Heart right ventricle (tissue), 16 donors: ENCODE measurements at places on chromosomes 2 and 18. TPM values are rescaled to one million over a fixed set of nuclear protein-coding genes. Genes with fewer than 3 reads are reported as not detected.

C18orf54 gene
- 1.1 TPM for total RNA-seq

STEAP3 gene
- 7.6 TPM for total RNA-seq

DNA sequence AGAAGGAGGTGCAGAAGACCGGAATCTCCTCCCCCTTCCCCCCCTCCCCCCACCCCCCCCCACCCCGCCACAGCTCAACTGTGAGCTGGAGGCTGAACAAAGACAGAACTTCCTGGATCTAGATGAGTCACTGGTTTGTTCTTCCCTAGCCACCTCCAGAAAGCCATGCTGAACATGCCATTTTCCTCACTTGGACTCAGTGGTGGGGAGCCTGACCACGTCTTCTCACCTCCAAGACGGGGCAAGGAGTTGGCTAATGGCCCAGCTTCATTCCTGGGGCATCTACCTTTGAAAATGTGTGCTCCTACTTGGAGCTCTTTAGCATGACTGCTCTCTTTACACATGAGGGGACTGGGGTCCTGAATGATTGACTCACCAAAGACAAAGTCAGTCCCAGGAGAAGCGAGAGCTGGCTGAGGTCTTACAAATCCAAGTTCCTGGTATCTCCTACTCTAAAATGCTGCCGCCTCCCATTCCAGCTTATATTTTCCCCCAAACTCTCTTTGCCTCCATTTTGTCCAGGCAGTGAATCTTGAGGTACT is 22.6 kb upstream of the FZD5 start:
- H3K27ac ChIP-seq, result no peak overlapping the region
- peaks cover 25% of the 10 kb centered on the region for H3K4me1 ChIP-seq
- DNase-seq, result no peak
- H3K27me3 ChIP-seq, result no peaks in the 10 kb centered on the region
- H3K4me3 ChIP-seq, result no peak overlapping the region
- H3K36me3 ChIP-seq, result no peaks in the 10 kb centered on the region

ANKRD29 gene
- total RNA-seq, result 4.3 TPM

SNTG2 gene
- total RNA-seq, result 1.2 TPM

GRCh38 chr18:74282755-74283554 is 8.8 kb downstream of the CYB5A start:
- H3K27ac ChIP-seq, result peak overlapping the region; percentile 0
- H3K27me3 ChIP-seq, result no peaks in the 10 kb centered on the region
- DNase-seq, result no peak
- no peaks in the 10 kb centered on the region for H3K36me3 ChIP-seq
- H3K4me3 ChIP-seq, result no peak overlapping the region

- H3K36me3 ChIP-seq, result peaks cover 72% of the 10 kb centered on the region
- H3K27ac ChIP-seq, result no peak overlapping the region
- no peak for DNase-seq
- H3K27me3 ChIP-seq, result no peaks in the 10 kb centered on the region
Measured at GRCh38 chr2:134341476-134341875, 87.6 kb downstream of the MGAT5 start.

KLHL14 gene
- not detected for total RNA-seq

GRCh38 chr2:42769583-42770287 is 5.8 kb upstream of the OXER1 start:
- H3K36me3 ChIP-seq, result no peaks in the 10 kb centered on the region
- no peak overlapping the region for H3K4me3 ChIP-seq
- no peaks in the 10 kb centered on the region for H3K27me3 ChIP-seq
- DNase-seq, result no peak
- no peak overlapping the region for H3K27ac ChIP-seq
- H3K4me1 ChIP-seq, result no peaks in the 10 kb centered on the region

DNA sequence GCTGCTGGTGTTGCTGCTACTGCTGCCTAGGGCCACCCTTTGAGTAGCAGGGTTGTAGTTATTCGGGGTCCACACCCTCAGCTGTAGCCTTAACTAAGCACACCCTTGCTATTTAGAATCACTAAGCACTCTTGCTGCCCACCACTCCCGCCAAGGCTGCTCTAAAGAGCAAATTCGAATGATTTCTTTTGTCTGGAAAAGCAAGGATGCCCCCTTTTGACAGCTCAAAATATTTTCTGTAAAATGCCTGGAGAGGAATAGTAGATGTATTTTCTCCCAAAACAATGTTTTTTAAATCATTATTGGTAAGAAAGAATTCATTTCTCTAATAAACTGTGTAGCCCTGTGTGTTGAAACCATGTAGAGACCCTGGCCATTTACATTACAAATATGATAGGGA is 80.8 kb upstream of the PAPOLG start:
- no peaks in the 10 kb centered on the region for H3K36me3 ChIP-seq
- no peak for DNase-seq
- H3K4me3 ChIP-seq, result no peak overlapping the region
- H3K4me1 ChIP-seq, result no peaks in the 10 kb centered on the region
- no peak overlapping the region for H3K27ac ChIP-seq

GCKR gene
- not detected for total RNA-seq

CENPA gene
- total RNA-seq, result 11.7 TPM

GRCh38 chr18:32271672-32272208 is 81.9 kb downstream of the MEP1B start:
- no peaks in the 10 kb centered on the region for H3K27me3 ChIP-seq
- no peak overlapping the region for H3K4me3 ChIP-seq
- H3K4me1 ChIP-seq, result peaks cover 9% of the 10 kb centered on the region
- DNase-seq, result peak; percentile 25
- H3K36me3 ChIP-seq, result no peaks in the 10 kb centered on the region

- no peak overlapping the region for H3K4me3 ChIP-seq
- peaks cover 29% of the 10 kb centered on the region for H3K36me3 ChIP-seq
- peaks cover 31% of the 10 kb centered on the region for H3K27me3 ChIP-seq
Measured at GRCh38 chr2:161412346-161412745, 3.8 kb upstream of the TBR1 start.

ARHGEF4 gene
- total RNA-seq, result 4.4 TPM

GRCh38 chr2:37740164-37740739 is 68.8 kb upstream of the CDC42EP3 start:
- H3K27me3 ChIP-seq, result no peaks in the 10 kb centered on the region
- H3K36me3 ChIP-seq, result no peaks in the 10 kb centered on the region
- H3K4me1 ChIP-seq, result peaks cover 3% of the 10 kb centered on the region
- no peak overlapping the region for H3K27ac ChIP-seq
- H3K4me3 ChIP-seq, result no peak overlapping the region
- no peak for DNase-seq

- no peak overlapping the region for H3K27ac ChIP-seq
- no peaks in the 10 kb centered on the region for H3K27me3 ChIP-seq
- H3K4me1 ChIP-seq, result no peaks in the 10 kb centered on the region
- no peak overlapping the region for H3K4me3 ChIP-seq
Measured at GRCh38 chr2:55957142-55957541, 33.6 kb upstream of the EFEMP1 start.

ID2 gene
- total RNA-seq, result 22.4 TPM

- no peaks in the 10 kb centered on the region for H3K27me3 ChIP-seq
- no peak overlapping the region for H3K4me3 ChIP-seq
- peak overlapping the region; percentile 78 for H3K27ac ChIP-seq
- H3K4me1 ChIP-seq, result peaks cover 20% of the 10 kb centered on the region
Measured at GRCh38 chr2:167142554-167142953, 254.3 kb downstream of the XIRP2 start.

OSBPL1A gene
- 64.0 TPM for total RNA-seq

TXNDC2 gene
- total RNA-seq, result not detected

WDR35 gene
- 7.5 TPM for total RNA-seq

DNA sequence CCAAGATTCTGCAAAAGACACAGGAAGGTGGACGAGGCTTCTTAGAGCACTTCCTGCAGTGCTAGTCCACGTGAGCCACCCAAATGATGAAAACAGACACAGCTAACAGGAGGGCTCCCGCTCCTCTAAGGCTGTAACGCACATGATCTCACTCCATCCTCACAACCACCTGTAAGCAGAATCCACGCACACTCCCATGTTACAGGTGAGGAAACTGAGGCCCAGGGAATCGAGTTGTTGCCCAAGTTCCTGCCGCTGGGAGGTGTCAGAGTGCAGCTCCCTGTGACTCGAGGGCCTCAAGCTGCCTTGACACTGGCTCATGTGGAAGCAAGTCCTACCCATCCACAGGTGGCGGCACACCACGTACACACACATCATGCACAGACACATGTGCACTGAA is 4.4 kb downstream of the DNMT3A start:
- peaks cover 83% of the 10 kb centered on the region for H3K4me1 ChIP-seq
- no peak overlapping the region for H3K4me3 ChIP-seq
- no peak overlapping the region for H3K27ac ChIP-seq
- H3K27me3 ChIP-seq, result no peaks in the 10 kb centered on the region
- no peaks in the 10 kb centered on the region for H3K36me3 ChIP-seq
- DNase-seq, result no peak

- H3K36me3 ChIP-seq, result no peaks in the 10 kb centered on the region
- H3K27ac ChIP-seq, result no peak overlapping the region
- no peak for DNase-seq
- no peak overlapping the region for H3K4me3 ChIP-seq
Measured at GRCh38 chr2:151841047-151841424, 12.8 kb upstream of the ARL5A start.

POTEC gene
- not detected for total RNA-seq

CHRND gene
- 0.21 TPM for total RNA-seq

SCRN3 gene
- total RNA-seq, result 47.8 TPM

AOX1 gene
- total RNA-seq, result 0.72 TPM

GRCh38 chr2:196489371-196489770 is 150.1 kb upstream of the CCDC150 start:
- no peak overlapping the region for H3K27ac ChIP-seq
- H3K27me3 ChIP-seq, result no peaks in the 10 kb centered on the region
- no peak for DNase-seq

DNA sequence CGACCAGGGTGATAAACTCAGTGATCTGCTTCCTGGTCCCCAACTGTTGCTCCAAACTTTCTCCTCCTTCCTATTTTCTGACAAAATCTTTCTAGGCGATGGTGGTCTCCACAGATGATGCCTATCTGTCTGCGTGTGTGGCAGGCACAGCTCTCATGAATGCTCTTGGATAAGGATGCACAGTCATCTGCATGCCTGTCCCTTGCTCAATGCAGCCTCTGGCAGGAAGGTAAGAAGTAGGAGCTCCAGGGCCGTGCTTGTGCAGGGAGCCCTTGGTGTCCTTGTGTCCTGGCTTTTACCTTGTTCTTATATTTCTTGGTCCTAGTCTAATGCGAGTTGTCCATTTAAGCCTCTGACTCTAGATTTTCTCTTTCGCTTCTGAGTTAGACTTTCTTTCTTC is 57.5 kb downstream of the INSIG2 start:
- no peak overlapping the region for H3K4me3 ChIP-seq
- no peaks in the 10 kb centered on the region for H3K36me3 ChIP-seq
- no peaks in the 10 kb centered on the region for H3K27me3 ChIP-seq

DNA sequence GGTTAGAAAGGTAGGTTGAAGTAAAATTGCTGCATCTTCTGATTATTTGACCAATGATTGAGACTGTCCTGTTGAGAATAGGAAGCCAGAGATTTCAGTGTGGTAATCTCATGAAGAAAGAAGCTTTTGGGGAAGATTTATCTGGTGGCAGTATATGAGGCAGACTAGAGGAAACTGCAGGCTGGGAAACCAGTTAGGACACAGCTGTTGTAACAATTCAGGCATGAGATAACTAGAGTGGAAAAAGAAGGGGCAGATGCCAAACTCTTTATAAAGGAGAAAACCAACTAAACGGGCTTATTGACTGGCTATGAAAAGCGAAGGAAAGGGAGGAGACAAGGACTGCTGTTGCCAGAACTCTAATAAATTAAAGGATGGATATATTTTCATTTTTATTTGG is 155.6 kb downstream of the TTC27 start:
- H3K27ac ChIP-seq, result peak overlapping the region; percentile 69
- peaks cover 34% of the 10 kb centered on the region for H3K36me3 ChIP-seq
- H3K4me3 ChIP-seq, result no peak overlapping the region
- no peak for DNase-seq
- no peaks in the 10 kb centered on the region for H3K27me3 ChIP-seq
- peaks cover 33% of the 10 kb centered on the region for H3K4me1 ChIP-seq

SCTR gene
- total RNA-seq, result 0.36 TPM

- H3K4me3 ChIP-seq, result no peak overlapping the region
- H3K4me1 ChIP-seq, result no peaks in the 10 kb centered on the region
- no peaks in the 10 kb centered on the region for H3K36me3 ChIP-seq
Measured at GRCh38 chr18:50461251-50461650, 86.4 kb downstream of the SKA1 start.

MC2R gene
- total RNA-seq, result not detected

DNA sequence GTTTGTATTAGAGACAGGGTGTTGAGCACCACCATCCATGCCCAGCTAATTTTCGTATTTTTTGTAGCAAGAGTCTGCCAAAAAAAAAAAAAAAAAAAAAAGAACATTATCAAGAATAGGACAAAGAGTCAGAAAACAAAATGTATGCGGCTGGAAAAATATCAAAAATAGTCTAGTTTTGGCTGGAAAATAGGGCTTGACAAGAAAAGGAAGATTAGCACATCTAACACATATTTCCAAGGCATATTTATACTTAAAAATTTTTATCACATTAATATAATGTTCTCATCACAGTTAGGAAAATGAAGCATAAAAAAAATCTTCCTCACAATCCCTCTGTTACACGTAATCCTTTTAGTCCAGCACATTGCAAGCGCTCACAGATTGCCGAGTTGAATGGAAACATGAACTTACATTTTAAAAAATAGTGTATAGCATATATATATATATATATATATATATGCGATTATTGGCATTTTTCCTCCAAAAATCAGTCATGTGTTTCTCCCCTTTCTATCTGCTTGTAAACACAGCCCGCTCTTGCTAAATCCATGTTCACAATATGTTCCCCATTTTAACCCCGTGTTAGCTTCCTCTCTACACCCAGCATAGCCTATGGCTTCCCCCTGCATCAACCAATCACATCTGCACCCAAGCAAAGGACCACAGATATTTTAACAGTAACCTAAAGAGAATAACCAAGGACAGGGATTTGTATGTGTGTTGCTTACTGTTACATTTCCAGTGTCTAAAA is 183.0 kb downstream of the AFF3 start:
- no peak overlapping the region for H3K4me3 ChIP-seq
- H3K36me3 ChIP-seq, result no peaks in the 10 kb centered on the region

GRCh38 chr18:5444269-5444668 is 99.5 kb downstream of the EPB41L3 start:
- no peak overlapping the region for H3K4me3 ChIP-seq
- H3K27ac ChIP-seq, result no peak overlapping the region
- no peaks in the 10 kb centered on the region for H3K27me3 ChIP-seq
- H3K4me1 ChIP-seq, result no peaks in the 10 kb centered on the region
- DNase-seq, result no peak
- H3K36me3 ChIP-seq, result no peaks in the 10 kb centered on the region

EFEMP1 gene
- total RNA-seq, result 49.2 TPM

GRCh38 chr2:10507106-10507505 is 59.0 kb upstream of the ODC1 start:
- no peak overlapping the region for H3K4me3 ChIP-seq
- no peak overlapping the region for H3K27ac ChIP-seq
- H3K27me3 ChIP-seq, result no peaks in the 10 kb centered on the region
- no peaks in the 10 kb centered on the region for H3K36me3 ChIP-seq
- no peak for DNase-seq

DNA sequence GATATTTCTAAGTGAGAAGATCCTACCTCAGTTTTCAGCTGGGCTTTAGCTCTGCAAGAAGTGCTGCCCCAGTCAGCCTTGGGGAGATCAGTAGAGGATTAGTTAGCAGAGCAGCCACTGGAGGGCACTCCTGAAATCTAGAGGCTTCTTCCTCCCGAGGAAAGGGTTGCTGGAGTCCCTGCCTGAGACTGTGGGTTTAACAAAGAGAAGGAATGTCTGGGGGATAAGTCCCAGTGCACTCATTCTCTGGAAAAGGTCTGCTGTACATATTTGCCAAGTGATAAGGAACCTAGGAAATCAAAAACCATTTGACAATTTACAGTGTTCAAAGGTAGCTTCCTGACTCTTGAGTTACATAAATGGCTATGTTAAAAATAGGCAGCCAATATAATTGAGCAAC is 207.2 kb downstream of the SLC8A1 start:
- DNase-seq, result peak; percentile 65
- H3K27me3 ChIP-seq, result no peaks in the 10 kb centered on the region
- H3K27ac ChIP-seq, result peak overlapping the region; percentile 17
